ENCODE measurements at places on chromosomes 11 and 22.

DNA sequence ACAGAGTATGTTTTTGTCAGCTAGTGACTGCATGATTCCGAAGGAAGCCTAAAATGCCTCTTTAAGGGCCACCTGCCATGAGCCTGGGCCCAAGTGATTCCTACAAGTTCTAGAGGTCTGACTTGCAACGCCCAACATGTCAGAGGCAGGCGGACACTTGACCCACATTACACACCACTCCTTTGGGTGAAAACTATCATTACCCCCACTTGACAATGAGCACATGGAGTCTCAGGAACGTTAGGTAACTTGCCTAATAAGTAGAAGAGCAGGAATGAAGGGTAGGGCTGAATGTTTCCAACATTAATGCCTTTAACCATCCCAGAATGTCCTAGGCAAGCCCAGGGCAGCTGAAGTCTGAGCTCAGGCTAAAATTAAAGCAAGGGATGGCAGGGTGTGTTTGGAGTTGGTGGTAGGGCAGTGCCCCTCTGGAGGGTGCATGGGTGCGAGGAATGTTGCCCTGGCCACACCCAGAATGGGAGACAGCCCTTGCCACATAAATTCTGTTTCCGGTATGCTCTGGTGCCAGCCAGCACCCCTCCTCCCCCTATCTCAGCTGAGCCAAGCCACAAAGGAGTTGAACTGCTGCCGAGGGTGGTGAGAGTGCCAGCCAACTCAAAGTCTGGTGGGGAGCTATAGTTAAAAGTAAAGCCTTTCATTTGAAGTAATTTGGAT, 2.5 kb downstream of the PLAAT2 start:
- peak; percentile 93 for DNase-seq
- H3K36me3 ChIP-seq, result no peaks in the 10 kb centered on the region
- H3K4me3 ChIP-seq, result no peak overlapping the region
- peak overlapping the region; percentile 81 for H3K27ac ChIP-seq

GRCh38 chr22:40487663-40488249, 117.4 kb downstream of the SGSM3 start:
- no peak overlapping the region for H3K27ac ChIP-seq
- H3K4me1 ChIP-seq, result no peaks in the 10 kb centered on the region
- DNase-seq, result peak; percentile 41
- no peak overlapping the region for H3K4me3 ChIP-seq
- no peaks in the 10 kb centered on the region for H3K36me3 ChIP-seq
- no peaks in the 10 kb centered on the region for H3K27me3 ChIP-seq

- no peak for DNase-seq
- H3K36me3 ChIP-seq, result no peaks in the 10 kb centered on the region
- no peak overlapping the region for H3K27ac ChIP-seq
Observed at GRCh38 chr11:131845255-131845654, 474.8 kb downstream of the NTM start.

- peaks cover 56% of the 10 kb centered on the region for H3K4me1 ChIP-seq
- H3K27me3 ChIP-seq, result no peaks in the 10 kb centered on the region
- peak; percentile 83 for DNase-seq
- H3K36me3 ChIP-seq, result peaks cover 5% of the 10 kb centered on the region
- no peak overlapping the region for H3K4me3 ChIP-seq
Observed at GRCh38 chr11:33045551-33046255, 6.3 kb downstream of the TCP11L1 start.

- no peak overlapping the region for H3K27ac ChIP-seq
- no peak overlapping the region for H3K4me3 ChIP-seq
- H3K4me1 ChIP-seq, result peaks cover 9% of the 10 kb centered on the region
- H3K36me3 ChIP-seq, result no peaks in the 10 kb centered on the region
Observed at GRCh38 chr11:350723-351255, 18.5 kb upstream of the B4GALNT4 start.

- H3K36me3 ChIP-seq, result peaks cover 66% of the 10 kb centered on the region
- no peak for DNase-seq
- H3K4me3 ChIP-seq, result no peak overlapping the region
- H3K27ac ChIP-seq, result no peak overlapping the region
- 0 out of 2 replicates have a peak, but pooled peaks cover 4% of the 10 kb centered on the region for H3K4me1 ChIP-seq
Observed at GRCh38 chr11:19226378-19227195, 14.2 kb downstream of the E2F8 start.

DNA sequence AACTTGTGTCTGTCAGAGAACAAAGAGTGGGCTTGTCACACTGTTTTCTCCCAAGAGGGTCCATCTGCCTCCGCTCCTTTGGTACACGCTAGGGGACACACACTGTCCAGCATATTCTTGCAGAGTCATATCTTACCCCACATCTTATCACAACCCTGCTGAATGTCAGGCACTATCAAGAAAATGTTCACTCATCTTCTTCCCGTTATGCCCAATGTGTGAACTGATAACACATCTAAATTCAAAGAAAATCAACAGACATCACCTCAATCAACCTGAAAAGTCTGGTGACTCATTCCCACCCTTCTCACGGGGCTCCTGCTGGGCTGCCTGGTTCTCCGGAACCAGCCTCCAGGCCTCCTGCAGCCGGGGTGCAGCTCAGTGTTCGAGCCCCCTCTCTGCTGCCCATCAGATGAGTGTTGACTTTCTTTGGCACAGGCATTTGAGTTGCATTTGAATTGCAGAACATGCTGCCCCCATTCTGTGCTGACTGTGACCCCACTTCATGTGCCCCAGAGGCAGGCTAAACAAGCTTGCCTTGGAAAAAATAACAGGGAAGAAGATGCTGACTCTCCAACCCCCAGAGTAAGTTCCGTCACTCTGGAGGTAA, 19.4 kb downstream of the GRAP2 start:
- H3K4me3 ChIP-seq, result no peak overlapping the region
- no peak for DNase-seq

DNA sequence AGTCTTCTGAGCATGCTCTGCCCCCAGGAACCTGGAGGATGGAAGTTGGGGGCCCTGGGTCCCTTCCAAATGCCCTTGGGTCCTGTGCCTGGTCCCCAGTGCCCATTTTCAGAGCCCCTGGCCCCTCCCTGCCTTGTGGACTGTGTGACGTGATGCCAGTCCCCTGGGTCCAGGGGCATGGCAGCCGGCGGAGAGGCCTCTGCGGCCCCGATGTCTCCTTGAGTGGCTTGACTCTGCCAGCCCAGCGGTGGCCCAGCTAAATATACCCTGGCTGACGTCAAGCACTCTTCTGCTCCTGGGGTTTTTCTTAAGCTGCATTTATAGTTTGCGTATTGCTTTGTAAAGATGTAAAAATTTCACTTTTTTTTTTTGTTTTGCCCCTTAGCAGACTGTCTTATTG, 35.2 kb upstream of the PARVG start:
- no peak for DNase-seq
- no peaks in the 10 kb centered on the region for H3K27me3 ChIP-seq
- no peaks in the 10 kb centered on the region for H3K36me3 ChIP-seq
- no peak overlapping the region for H3K27ac ChIP-seq

DNA sequence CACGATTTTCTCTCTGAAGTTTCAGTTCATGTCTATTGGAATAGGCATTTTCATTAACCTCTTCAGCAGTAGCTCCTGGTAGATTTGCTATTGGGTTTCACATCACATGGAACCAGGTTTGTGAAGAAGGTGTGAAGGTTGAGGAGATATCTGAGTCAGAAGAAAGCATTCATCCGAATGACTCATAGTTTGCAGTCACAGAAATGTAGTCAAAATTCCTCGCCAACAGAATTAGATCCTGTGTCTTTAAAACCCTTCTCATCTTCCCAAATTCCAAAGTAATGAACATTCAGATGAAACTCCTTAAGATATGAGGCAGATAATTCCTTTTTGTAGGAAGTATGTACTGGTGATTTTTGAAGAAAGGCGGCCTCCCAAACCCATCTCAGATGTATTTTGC, 125.0 kb upstream of the LARGE1 start:
- H3K4me1 ChIP-seq, result no peaks in the 10 kb centered on the region
- H3K27ac ChIP-seq, result no peak overlapping the region
- no peaks in the 10 kb centered on the region for H3K27me3 ChIP-seq
- H3K36me3 ChIP-seq, result no peaks in the 10 kb centered on the region
- no peak overlapping the region for H3K4me3 ChIP-seq
- DNase-seq, result no peak

- H3K36me3 ChIP-seq, result peaks cover 1% of the 10 kb centered on the region
- peaks cover 22% of the 10 kb centered on the region for H3K4me1 ChIP-seq
- H3K27ac ChIP-seq, result no peak overlapping the region
Observed at GRCh38 chr11:43360361-43361032, 1.8 kb downstream of the TTC17 start.

GRCh38 chr11:133070791-133071190, 461.5 kb downstream of the OPCML start:
- H3K27me3 ChIP-seq, result peaks cover 15% of the 10 kb centered on the region
- no peaks in the 10 kb centered on the region for H3K4me1 ChIP-seq
- no peak overlapping the region for H3K27ac ChIP-seq
- DNase-seq, result no peak
- H3K36me3 ChIP-seq, result no peaks in the 10 kb centered on the region

DNA sequence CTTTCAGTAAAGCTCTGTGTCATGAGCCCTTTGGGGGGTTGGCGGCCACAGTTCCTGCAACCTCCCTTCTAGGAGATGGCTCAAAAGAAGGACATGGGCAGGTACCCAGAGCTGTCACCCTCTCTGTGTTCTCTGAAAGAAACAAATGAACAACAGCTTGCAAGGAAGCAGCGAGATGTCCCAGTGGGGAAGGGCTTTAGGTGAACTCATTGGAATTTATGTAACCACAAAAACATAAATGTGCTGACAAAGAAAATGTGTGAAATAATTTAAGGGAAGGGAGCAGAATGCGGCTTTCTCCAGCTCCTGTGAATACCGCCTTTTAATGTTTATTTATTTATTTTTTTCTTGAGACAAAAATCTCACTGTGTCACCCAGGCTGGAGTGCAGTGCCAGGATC, 3.3 kb downstream of the PARVG start:
- H3K36me3 ChIP-seq, result no peaks in the 10 kb centered on the region
- no peak overlapping the region for H3K4me3 ChIP-seq
- no peak for DNase-seq
- no peak overlapping the region for H3K27ac ChIP-seq
- H3K4me1 ChIP-seq, result no peaks in the 10 kb centered on the region
- no peaks in the 10 kb centered on the region for H3K27me3 ChIP-seq

- H3K4me3 ChIP-seq, result peak overlapping the region; percentile 1
- peaks cover 41% of the 10 kb centered on the region for H3K36me3 ChIP-seq
- peak; percentile 91 for DNase-seq
Observed at GRCh38 chr11:67293090-67293489, 4.0 kb downstream of the ANKRD13D start.

- DNase-seq, result no peak
- H3K36me3 ChIP-seq, result peaks cover 24% of the 10 kb centered on the region
- H3K4me3 ChIP-seq, result no peak overlapping the region
- no peaks in the 10 kb centered on the region for H3K4me1 ChIP-seq
- H3K27ac ChIP-seq, result no peak overlapping the region
Observed at GRCh38 chr11:72293910-72294615, 50.1 kb upstream of the PHOX2A start.

GRCh38 chr11:34840736-34841386, 75.3 kb downstream of the APIP start:
- no peaks in the 10 kb centered on the region for H3K27me3 ChIP-seq
- no peak overlapping the region for H3K27ac ChIP-seq
- H3K4me1 ChIP-seq, result no peaks in the 10 kb centered on the region
- peak; percentile 27 for DNase-seq

- no peaks in the 10 kb centered on the region for H3K36me3 ChIP-seq
- H3K4me3 ChIP-seq, result no peak overlapping the region
- no peak for DNase-seq
Observed at GRCh38 chr22:44782363-44782963, 30.1 kb downstream of the ARHGAP8 start.

- H3K4me1 ChIP-seq, result peaks cover 26% of the 10 kb centered on the region
- no peak overlapping the region for H3K4me3 ChIP-seq
- no peak for DNase-seq
- no peaks in the 10 kb centered on the region for H3K27me3 ChIP-seq
Observed at GRCh38 chr11:128181088-128181480, 406.3 kb downstream of the ETS1 start.

- H3K36me3 ChIP-seq, result no peaks in the 10 kb centered on the region
- H3K27ac ChIP-seq, result no peak overlapping the region
- no peaks in the 10 kb centered on the region for H3K27me3 ChIP-seq
- H3K4me3 ChIP-seq, result no peak overlapping the region
- H3K4me1 ChIP-seq, result no peaks in the 10 kb centered on the region
- DNase-seq, result no peak
Observed at GRCh38 chr11:19607656-19608360, 104.8 kb upstream of the NAV2 start.

DNA sequence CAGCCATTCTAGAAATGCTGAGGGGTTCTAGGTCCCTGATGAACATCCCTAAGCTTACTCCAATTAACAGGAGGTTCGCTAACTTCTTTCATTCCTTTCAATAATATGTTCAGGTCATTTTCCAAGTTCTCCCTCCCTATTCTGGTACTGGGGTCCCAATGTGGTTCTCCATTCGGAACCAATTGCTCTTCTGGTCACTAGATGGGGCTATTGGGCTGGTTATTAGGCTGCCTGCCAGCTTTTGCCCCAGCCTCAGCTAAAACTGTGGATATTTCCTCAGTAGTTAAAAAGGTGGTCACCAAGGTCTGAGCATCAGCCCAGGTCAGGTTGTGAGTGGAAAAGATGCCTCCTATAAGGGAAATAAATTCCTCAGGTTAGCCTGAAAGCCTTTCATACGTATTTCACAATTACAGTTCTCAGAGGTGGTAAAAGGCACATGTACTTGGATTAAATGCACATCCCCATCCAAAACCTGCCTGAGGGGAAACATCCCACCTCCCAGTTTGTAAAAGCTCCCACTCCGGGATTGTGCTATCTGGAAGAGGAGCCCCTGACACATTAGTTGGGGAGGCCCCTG, 161.1 kb upstream of the CCDC179 start:
- peaks cover 7% of the 10 kb centered on the region for H3K4me1 ChIP-seq
- H3K27ac ChIP-seq, result no peak overlapping the region
- DNase-seq, result peak; percentile 56
- no peaks in the 10 kb centered on the region for H3K36me3 ChIP-seq
- no peak overlapping the region for H3K4me3 ChIP-seq
- no peaks in the 10 kb centered on the region for H3K27me3 ChIP-seq

GRCh38 chr11:68199295-68199987, 13.7 kb downstream of the KMT5B start:
- no peaks in the 10 kb centered on the region for H3K27me3 ChIP-seq
- no peaks in the 10 kb centered on the region for H3K36me3 ChIP-seq
- no peak for DNase-seq
- no peak overlapping the region for H3K4me3 ChIP-seq

GRCh38 chr22:25574736-25575135, 10.3 kb downstream of the GRK3 start:
- no peaks in the 10 kb centered on the region for H3K4me1 ChIP-seq
- no peaks in the 10 kb centered on the region for H3K36me3 ChIP-seq
- no peak for DNase-seq
- H3K27ac ChIP-seq, result no peak overlapping the region
- no peak overlapping the region for H3K4me3 ChIP-seq

DNA sequence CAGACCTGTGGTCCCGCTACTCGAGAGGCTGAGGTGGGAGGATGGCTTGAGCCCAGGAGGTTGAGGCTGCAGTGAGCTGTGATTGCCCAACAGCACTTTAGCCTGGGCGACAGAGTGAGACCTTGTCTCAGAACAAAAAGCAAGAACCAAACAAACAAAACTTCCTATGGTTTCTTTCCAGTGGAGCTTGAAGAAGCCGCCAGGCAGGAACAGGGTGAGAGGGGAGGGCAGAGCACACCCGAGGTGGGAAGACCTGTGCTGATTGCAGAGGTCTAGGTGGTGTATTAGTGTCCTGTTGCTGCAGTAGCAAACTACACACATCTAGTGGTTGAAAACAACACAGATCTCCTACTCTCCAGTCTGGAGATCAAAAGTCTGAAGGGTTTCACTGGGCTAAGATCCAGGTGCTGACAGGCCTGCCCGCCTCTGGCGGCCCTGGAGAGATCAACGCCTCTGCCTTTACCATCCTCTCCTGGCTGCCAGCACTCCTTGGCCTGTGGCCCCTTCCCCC, 10.5 kb downstream of the ARHGEF17 start:
- H3K4me3 ChIP-seq, result no peak overlapping the region
- no peaks in the 10 kb centered on the region for H3K4me1 ChIP-seq
- H3K27ac ChIP-seq, result no peak overlapping the region
- DNase-seq, result no peak
- no peaks in the 10 kb centered on the region for H3K27me3 ChIP-seq

All from PC-3 (cell line).